ENCODE measurements at places on chromosomes 1 and 21. TPM values are rescaled to one million over a fixed set of nuclear protein-coding genes. Genes with fewer than 3 reads are reported as not detected.

The MRPL55 gene
- 99.3 TPM for total RNA-seq

The C4BPB gene
- total RNA-seq: not detected

GRCh38 chr1:214341459-214341858, 60.5 kb downstream of the SMYD2 start:
- no peak for DNase-seq

The S100A2 gene
- 14.4 TPM for total RNA-seq

DNA sequence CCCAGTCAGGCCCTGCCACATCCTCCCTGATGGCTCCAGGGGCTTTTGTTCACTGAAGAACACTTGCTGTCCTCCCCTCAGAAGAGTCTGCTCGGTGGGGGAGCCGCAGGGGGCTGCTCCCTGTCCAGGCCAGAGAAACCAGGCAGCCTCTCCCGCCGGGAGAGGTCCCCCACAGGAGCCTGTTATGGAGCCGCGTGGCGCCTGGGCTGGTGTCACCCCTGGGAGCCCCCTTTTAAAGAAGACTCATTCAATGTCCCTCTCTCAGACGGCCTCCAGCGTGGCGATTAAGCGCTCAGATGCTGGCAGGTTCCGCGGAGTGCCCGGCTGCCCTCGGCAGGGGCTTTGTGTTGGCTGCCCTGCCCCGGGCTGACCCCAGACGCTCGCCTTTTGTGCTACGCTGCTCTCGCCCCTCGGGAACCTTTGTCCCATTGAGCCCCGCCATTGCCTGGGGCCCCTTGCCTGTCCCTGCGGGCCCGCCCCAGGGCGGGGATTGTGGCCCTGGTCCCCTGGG, 43.1 kb downstream of the SKI start:
- no peak for DNase-seq

- DNase-seq: peak; percentile 66
Measured at GRCh38 chr1:181111559-181111958, 23.1 kb downstream of the IER5 start.

- DNase-seq: no peak
Measured at GRCh38 chr1:206895325-206895724, 1.9 kb upstream of the IL24 start.

The FCRL6 gene
- total RNA-seq: not detected

The FCER1G gene
- total RNA-seq: not detected

- peak; percentile 37 for DNase-seq
Measured at GRCh38 chr1:86499987-86500593, 31.4 kb downstream of the CLCA1 start.

The TPTE gene
- not detected for total RNA-seq

- DNase-seq: peak; percentile 84
Measured at GRCh38 chr1:65264197-65264929, 45.0 kb upstream of the DNAJC6 start.

The COL16A1 gene
- 2.0 TPM for total RNA-seq

DNA sequence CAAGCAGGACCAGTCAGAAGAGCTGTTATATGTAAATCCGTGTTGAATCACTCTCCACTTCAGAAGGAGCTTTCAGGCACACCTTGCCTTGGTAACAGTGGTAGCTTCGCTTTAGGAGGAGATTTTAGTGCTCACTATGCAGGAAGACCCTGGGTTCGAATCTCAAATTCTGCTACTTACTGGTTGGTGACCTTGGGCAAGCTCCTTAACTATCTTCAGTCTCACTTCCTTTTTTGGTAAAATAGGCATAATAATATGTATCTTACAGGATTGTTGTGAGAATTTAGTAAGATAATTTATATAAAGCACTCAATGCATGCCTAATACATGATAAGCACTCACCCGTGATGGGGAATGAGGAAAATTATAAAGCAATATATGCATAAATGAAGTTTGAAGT, 46.7 kb upstream of the GPR52 start:
- DNase-seq: no peak

DNA sequence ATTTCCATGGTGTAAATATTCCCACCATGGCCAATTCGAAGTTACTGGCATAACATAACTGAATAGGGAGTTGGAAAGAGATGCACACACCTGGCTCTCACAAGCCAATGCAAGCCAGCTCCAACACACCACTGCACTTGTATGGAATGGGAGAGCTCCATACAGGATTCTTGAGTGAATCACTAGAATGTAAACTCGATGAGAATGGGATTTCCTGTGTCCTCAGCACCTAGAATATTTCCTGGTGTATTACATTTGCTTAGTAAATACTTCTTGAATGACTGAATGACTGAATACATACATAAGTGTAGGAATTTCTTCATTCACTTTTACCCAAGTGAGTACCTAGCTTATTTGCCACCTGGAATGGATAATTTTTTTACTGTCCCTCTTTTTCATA, 16.2 kb upstream of the PPIE start:
- DNase-seq: no peak

DNA sequence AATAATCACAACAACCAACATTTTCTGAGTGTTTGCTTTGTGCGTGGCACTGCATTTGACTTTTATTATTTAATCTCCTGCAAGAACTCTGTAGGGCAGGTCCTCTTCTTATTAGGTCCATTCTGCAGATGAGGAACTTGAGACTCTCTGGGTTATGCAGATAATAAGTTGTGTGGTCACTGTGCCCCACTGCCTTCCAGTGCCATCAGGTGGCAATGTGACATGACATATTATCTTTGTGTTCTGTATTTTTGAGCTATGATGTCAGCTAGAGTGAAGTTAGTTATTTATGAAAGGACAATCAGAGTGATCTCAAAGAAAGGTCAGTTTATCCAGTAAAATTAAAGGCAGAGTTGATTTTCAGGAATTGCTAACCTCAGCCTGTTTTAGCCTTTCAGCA, 196.0 kb downstream of the FMN2 start:
- no peak for DNase-seq

DNA sequence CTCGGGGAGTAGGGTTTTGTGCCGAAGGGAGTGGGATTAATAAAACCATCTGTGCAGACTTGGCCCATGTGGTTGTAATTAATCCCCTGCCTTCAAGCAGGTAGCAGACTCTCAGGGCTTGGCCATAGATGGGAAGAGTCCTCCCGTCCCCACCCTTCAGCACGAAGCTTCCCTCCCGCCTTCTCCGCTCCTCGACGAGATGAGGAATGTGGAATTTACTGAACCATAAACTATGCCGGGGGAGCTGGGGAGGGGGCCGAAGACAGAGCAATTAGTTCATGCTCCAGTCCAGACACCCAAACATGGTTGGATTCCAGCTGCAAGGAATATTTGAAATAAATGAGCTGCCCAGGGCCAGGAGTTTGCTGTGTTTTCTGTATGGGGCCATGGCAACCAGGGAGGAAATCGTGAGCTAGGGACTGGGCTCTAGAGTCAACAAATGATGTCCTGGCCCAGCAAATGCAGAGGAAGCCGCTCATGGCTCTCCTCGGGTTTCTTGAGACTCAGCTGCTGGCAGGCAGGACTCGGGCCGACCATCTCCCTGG, 78.8 kb downstream of the SPSB1 start:
- peak; percentile 40 for DNase-seq

The WASF2 gene
- total RNA-seq: 26.2 TPM

DNA sequence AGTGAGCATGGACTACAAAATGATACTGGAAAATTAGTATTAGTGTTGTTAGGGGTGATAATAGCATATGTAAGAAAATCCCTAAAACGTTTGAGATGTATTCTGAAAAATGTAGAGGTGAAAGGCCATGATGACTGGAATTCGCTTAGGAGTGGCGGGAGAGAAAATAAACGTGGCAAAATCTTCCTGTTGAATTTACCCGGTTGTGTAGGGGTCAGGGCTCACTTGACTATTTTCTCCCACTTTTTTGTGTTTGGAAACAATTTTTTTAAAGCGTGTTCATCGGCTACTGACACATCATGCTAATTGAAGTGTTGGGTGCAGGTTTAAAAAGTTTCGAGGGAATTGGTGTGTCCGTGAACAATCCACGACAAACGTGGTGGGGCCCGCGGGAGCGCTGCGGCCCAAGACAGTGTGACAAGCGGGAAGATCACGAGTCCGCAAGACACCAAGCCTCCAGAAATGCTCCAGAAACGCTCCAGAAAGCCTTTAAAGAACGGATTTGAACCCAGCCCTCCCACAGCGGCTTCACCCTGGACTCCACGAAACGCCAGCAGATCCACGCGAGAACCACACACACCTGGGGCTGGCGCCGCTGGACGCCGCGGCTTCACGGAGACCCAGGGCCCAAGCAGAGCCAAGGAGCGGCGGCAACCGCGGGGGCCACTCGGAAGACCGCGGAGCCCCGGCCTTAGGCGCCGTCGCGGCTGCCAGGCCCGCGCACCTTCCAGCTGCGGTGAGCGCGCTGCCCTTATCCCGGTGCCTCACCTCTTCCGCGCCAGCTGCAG, 573 bp downstream of the PSMG1 start:
- peak; percentile 45 for DNase-seq

- DNase-seq: no peak
Measured at GRCh38 chr1:203325418-203326091, 20.2 kb downstream of the BTG2 start.

The PROX1 gene
- 0.02 TPM for total RNA-seq

DNA sequence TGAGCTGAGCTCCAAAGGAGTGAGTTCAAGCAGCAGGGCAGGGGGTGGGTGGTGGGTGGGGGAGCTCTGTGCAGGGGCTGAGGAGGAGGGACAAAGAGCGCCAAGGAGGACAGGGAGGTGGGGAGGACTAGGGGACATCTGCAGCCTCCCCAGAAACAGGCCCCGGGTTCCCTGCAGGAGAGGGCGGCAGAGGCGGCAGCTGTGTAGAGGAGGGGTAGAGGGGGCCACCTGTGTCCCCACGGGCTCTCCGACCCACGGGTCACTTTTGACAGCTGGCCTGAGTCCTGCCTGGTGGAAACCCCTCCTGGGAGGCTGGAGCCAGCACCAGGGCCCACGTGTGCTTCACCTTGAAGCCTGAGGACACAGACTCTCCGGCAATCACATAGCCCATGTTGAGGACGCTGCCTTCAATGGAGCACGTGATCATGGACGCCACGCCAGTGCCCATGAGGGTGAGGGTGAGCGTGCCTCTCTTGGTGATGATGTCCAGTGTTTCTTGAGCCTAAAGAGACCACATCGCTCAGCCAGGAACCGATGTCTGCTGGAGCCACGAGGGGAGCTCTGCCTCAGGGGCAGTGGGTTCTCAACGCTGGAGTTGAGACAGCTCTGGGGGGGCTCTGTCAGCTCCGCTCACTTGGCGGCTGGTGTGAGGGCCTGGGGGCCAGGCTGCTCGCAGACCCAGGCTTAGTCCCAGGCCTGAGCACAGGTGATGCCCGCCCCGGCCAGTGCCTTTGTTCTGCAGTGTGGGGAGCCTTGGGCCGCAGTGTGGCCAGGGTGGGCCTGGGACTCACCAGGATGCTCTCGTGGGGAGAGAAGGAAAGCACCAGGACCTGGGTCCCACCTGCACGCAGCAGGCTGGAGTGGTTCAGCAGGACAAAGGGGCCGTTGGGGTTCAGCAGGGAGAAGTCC, 6.6 kb upstream of the TMEM52 start:
- no peak for DNase-seq

- DNase-seq: peak; percentile 49
Measured at GRCh38 chr1:152035539-152036266, 1.1 kb downstream of the S100A11 start.

DNA sequence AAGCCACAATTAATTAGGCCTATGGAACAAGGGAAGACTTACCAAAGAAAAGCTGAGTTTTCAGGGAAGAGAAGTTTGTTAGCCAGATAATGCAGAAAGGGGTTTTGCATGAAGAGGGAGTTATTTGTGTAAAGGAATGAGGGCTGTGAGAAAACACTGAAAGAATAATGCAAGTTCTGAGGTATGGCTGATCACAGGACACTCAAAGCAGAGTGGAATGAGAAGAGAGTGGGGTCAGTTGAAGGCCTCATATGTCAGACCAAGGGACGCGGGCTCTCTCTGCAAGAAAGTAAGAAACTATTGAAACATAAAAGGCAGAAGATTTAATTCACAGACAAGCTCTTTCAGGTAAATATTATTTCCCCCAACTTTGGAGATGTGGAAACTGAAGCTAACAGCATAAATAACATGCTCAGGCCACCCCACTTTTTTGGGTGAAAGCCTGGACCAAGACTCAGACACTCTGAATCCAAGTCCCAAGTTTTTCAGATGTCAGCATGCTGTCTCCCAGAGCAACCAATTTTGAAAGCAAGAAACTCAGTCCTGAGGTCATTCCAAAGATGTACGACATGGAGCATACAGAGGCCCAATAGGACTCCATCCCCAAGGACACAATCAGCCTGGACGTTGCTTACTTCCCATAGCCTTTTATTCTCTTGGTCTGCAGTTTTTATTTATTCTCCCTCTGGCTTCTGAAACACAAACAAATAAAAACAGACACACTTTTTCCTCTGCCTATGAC, 47.3 kb upstream of the FGGY start:
- DNase-seq: no peak

DNA sequence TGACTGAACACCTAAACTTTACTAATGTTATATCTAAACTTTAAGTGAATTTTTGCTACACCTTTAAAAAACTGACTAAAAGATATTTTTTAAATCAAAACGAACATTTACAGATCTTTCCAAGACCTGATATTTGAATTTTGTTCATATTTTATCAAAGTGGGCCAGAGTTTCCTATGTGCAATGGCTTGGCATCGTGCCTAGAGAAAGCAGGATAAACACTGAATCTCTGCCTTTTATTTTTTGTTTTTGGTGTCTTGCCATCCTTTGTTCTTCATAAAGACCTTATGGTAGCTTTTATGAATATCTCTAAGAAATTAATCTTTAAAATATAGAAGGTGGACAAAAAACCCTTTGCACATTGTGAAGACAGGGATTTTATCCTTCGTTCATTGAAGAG, 25.8 kb upstream of the VPS26C start:
- peak; percentile 9 for DNase-seq

- DNase-seq: no peak
Measured at GRCh38 chr1:165423136-165423535, 21.8 kb downstream of the RXRG start.

DNA sequence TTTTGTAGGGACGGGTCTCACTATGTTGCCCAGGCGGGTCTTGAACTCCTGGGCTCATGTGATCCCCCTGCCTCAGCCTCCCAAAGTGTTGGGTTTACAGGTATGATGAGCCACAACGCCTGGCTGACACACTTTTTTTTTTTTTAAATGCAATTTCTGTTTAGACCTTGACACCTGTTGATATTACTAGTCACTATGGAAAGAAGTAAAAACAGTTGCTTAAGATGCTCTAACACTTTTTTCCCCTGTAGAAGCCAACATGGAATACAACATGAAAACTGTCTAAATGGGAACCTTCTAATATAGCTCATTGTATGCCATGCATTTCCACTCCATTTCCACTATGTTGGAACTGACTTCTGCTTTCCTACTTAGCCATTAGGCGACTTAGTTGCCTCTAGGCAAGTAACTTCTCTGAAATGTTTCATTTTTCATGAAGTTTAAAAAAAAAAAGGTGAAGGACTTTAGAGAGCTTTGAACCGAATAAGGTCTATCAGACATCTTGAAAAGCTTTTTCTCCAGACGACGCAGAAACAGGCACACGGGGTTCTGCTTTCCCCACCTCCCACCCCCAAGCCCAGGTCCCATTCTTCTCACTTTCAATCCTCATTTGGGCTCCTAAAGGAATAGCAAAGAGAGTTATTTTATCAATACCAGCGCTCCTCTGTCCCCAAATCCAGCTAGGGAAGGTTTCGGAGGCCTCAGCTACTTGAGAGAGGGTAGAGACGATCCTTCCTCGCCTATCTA, 648 bp upstream of the DR1 start:
- peak; percentile 36 for DNase-seq
